ENCODE measurements at places on chromosomes 16 and 17.

DNA sequence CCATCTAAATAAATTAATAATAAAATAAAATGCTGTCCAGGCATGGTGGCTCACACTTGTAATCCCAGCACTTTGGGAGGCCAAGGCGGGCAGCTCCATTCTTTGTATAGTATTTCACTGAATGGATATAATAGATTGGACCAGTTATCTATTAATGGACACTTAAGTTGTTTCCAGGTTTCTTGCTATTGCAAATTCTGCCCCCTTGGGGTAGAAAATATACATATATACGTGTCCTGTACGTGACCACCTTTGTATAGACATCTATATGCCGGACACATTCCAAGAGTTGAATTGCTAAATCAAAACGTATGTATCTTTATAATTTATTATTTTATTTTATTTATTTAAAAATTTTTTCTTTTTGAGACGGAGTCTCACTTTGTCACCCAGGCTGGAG is 3.9 kb upstream of the EXOC7 start:
- no peak for DNase-seq

DNA sequence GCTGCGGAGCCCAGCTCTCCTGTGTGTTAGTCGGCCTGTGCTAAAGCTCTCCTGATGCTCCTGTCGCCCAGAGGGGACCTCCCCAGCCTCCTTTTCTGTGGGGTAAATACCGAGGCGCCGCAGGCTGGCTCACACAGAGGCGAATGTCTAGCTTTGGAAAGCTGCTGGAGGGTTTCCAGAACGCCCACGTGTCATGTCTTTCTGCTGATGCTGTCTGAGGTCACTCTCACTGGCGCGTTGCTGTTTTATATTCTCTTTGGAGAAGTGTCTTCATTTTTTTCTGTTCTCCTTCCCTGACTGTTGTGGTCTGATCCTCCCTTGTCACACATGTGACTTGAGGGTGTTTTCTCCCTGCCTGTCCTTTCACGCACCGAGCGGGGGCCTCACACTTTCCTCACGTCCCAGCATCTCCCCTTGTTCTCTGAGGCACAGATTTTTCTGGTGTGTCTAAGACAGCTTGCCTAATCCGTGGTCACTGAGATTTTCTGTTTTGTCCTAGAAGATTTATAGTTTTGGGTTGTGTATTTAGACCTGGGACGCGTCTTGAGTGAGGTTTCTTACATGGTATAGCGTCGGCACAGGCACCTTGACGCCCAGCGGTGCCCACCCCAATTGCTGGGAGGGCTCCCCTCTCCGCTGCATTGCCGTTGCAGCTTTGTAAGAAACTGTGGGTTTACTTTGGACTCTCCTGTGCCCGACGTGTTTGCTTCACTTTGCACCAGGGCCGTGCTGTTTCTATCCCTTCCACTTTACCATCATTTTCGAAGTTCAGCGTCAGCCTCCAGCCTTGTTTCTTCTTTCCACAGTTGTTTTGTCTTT is 92.1 kb upstream of the ZNF750 start:
- peak; percentile 90 for DNase-seq

- DNase-seq: peak; percentile 61
Measured at GRCh38 chr16:11224894-11225676, 30.9 kb downstream of the SOCS1 start.

DNA sequence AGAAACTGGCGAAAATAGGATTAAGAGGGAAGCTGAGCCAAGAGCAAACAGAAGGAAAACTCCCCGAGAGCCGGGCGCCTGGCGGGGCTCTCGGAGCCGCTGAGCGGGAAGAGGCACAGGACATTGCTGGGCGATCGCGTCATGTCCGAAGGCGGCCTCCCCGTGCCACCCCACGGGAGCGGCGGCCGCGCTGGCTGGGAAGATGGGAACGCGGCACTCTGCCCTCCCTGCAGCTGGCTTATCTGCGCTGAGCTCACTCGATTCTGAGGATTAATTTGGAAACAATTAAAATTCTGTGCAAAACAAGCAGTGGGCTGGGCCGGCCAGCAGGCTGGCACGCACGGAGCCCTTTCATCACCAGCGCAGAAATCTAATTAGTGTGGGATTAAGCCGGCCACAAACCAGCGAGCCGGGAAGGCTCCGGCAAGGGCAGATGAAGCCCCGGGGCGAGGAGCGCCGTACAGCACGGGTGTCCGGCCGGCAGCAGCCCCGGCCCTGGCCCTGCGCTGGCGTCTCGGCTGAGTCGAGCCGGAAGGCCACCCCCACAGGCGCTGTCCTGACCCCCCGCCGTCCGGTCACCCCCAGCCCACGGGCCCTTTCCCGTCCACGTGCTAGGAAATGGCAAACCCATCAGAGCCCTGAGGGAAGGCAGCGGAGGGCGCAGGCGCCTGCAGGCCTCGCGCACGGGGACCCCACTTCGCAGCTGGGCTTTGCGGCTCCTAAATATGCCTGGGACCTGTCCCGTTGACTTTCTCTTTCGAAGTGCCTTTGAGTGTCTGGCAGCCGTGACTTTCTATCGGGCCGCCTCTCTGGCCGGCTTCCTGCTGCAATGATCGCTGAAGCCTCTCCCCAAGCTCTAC is 37.9 kb downstream of the SOX8 start:
- DNase-seq: peak; percentile 86

GRCh38 chr17:8144401-8145231 is 7.6 kb downstream of the PER1 start:
- no peak for DNase-seq

DNA sequence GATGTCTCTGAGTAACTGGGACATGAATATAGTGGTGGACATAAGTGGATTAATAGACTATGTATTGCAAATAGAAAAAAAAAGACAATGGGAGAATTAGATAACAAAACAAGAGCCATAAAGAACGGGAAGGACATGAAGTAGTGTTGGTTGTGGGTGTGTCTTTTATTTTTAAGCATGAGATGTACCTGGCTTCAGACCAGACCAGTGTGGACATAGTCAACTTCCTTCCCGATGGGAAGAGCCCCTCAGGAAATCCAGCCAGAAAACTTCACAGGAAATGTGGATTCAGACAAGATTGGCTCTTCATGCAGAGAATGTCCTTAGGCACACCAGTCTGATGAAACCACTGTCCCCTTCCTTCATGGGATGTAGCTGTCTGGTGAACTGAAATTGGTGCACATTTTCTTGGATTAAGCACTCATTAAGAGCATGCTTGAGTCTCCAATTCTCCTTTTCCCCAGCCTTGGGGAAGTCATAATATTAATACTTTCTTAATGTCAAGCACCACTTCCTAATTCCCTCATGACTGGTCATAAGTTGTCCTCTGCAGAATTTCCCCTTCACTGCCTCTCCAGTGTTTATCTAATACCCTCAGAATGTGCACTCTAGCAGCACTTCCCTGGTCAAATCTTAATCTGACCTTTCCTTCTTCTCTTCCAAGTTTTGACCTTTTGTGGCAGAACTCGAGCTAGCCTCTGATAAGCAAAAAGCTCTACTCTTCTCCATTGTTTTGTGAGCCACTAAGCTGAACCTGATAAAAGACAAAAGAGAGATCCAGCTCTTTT is 350.6 kb upstream of the MAF start:
- no peak for DNase-seq

- no peak for DNase-seq
Measured at GRCh38 chr17:77894126-77894956, 64.2 kb upstream of the TNRC6C start.

DNA sequence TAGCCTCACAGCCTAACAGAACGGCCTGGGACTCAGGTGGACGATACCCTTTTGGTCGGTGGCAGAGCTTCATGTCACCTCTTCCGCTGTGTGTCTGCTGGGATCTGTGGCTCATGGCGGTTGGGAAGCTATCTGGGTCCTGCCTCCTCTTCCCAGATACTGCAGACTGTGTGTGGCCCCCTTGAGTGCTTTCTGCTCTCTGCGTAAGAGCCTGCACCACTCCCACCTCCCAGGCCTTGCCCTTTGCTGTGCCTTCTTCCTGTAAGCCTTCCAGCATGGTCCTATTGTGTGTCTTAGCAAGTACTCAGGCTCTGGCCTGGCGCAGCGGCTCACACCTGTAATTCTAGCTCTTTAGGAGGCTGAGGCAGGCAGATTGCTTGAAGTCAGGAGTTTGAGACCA is 17.5 kb upstream of the ADCY7 start:
- no peak for DNase-seq

DNA sequence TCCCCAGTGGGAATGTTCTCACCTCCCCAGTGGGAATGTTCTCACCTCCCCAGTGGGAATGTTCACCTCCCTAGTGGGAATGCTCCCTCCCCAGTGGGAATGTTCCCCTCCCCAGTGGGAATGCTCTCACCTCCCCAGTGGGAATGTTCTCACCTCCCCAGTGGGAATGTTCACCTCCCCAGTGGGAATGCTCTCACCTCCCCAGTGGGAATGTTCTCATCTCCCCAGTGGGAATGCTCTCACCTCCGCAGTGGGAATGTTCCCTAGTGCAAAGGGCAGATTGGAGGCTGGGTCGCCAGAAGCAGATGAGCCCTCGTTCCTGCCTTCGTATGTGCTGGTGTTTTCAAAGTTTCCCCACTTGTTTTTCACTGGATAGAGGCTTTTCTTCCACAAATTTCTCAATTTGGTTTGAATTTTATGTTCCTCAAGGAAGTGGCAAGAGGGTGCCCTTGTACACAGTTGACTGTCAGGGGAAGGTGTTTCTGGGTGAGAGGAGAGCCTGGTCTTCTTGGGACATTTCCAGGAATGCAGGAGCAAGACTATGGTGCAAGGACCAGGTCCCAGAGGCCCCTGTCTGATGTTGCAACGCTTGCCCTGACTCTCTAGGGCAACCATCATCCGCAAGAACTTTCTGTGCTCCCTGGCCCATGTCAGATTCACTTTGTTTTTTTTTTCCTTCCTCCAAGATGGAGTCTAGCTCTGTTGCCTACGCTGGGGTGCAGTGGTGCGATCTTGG is 34.0 kb downstream of the TRARG1 start:
- DNase-seq: no peak

- DNase-seq: peak; percentile 64
Measured at GRCh38 chr16:4288148-4288921, 15.5 kb upstream of the TFAP4 start.

- no peak for DNase-seq
Measured at GRCh38 chr17:683040-683439, 31.6 kb downstream of the VPS53 start.

DNA sequence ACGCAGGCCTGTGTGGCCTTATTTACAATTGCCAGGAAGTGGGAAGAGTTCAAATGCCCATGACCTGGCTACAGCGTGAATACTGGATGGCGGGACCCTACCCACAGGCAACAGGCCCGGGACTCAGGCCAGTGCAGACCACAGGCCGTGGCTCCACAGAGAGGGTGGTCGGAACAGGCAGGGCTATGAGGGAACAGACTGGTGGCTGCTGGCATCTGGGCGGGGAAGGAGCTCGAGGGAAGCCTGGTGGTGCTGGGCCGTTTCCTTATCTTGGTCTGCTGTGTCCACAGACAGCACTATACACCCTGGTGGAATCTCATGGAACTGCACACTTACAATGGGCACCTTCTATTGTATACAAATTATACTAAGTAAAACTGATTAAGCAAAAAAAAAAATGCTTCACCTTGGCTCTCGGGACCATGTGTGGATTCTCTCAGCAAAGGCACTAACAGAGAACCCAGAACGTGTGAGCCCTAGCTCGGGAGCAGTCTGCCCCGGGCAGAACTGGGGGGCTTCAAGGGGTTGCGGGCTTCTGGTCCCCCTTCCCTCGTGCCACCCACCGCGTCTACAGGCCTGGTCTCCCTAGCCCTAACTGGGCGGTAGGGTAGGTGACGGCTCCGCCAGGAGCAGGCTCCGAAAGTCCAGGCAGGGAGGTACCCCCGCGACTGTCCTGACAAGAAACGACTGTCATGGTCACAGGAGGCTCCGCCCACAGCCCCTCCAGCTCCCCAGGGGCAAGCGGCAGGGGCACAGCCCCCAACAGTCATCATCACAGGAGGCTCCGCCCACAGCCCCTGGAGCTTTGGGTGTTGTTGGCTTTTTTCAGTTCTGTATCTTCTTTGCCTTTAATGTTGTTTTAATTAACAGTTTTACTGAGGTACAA is 21.8 kb downstream of the CEP131 start:
- peak; percentile 91 for DNase-seq

DNA sequence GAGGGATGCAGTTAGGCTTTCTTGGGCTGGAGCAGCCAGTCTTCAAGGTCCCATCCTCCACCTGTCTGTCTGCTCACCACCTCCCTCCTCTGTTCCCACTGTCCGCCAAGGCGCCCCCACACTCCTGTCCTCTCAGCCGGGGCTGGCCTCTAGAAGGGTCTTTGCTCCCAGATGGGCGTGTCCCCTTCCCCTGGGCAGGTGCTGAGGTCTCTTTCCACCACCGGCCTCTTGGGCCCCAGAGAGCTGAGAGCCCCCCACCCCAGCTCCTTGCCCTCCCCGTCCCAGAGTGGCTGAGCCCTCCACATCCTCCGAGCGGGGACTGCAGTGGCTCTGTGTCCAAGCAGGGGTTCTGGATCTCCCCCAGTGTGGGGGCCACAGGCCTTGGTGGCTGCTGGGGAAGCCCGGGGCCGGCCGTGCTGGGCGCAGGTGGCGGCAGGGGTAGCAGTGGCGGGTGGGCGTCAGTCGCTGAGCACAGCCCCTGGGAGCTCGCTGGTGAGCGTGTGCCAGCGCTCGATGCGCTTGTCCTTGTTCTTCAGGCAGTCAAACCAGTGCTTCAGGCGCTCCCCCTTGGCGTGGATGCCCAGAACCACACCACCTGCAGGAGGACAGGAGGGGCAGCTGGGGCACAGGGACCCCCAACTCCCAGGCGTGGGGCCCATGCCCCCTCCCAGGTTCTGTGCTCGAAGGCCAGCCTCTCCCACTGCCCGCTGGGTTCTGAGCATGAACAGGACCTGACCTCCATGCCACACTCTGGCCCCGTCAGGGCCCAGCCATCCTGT is 9.8 kb downstream of the SCGB1C2 start:
- no peak for DNase-seq

- peak; percentile 50 for DNase-seq
Measured at GRCh38 chr17:67759355-67760171, 41.8 kb downstream of the NOL11 start.

DNA sequence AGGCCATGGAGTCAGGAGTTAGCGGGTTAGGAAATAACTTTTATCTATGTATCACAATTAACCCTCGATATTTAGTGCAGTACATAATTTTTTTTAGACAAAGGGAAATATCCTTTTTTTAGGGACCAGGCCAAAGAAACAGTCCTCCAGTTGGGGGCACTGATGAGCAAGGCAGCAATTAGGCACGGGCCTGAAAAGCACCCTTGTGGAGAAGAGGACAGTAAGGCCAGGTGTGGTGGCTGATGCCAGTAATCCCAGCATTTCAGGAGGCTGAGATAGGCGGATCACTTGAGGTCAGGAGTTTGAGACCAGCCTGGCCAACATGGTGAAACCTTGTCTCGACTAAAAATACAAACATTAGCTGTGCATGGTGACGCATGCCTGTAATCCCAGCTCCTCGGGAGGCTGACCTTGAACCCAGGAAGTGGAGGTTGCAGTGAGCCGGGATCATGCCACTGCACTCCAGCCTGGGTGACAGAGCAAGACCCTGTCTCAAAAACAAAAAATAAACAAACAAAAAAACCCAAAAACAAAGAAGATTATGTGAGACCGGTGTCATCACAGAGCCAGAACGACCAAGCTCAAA is 158.3 kb upstream of the NOL11 start:
- DNase-seq: no peak

- peak; percentile 78 for DNase-seq
Measured at GRCh38 chr16:4392382-4393239, 21.0 kb downstream of the VASN start.

All from AG08396 (cell line).